Astrocyte (in vitro differentiated cells and primary cell): ENCODE measurements at places on chromosomes 2 and 18. TPM values are rescaled to one million over a fixed set of nuclear protein-coding genes. Genes with fewer than 3 reads are reported as not detected.

The ACOXL gene
- total RNA-seq = 0.12 and 0.23 TPM in 2 replicates

The ERMN gene
- total RNA-seq = 0.14 and 0.82 TPM in 2 replicates

The NCK2 gene
- 61.6 and 62.9 TPM in 2 replicates for total RNA-seq

The NETO1 gene
- total RNA-seq = 18.4 and 19.8 TPM in 2 replicates

The ACTG2 gene
- 298 and 540 TPM in 2 replicates for total RNA-seq

The TIGD1 gene
- 6.5 and 6.7 TPM in 2 replicates for total RNA-seq

The TMEM247 gene
- not detected in 2 replicates for total RNA-seq

The DPP4 gene
- total RNA-seq = 5.3 and 6.7 TPM in 2 replicates

The PAX8 gene
- 0.48 and 1.2 TPM in 2 replicates for total RNA-seq

The QPCT gene
- total RNA-seq = 23.1 and 25.2 TPM in 2 replicates

The TSPYL6 gene
- total RNA-seq = not detected in 2 replicates

The RTP5 gene
- total RNA-seq = not detected in 2 replicates

The CDH7 gene
- 0.43 TPM in 2 replicates for total RNA-seq

The SLC16A14 gene
- 3.5 and 4.2 TPM in 2 replicates for total RNA-seq

The PLB1 gene
- total RNA-seq = 0.98 and 1.9 TPM in 2 replicates

The MTCL1 gene
- 48.6 and 59.3 TPM in 2 replicates for total RNA-seq

The DIPK1C gene
- not detected in 2 replicates for total RNA-seq

The BOLA3 gene
- 42.4 and 48.8 TPM in 2 replicates for total RNA-seq

The GALNT3 gene
- total RNA-seq = 16.4 and 19.9 TPM in 2 replicates

The LGALSL gene
- total RNA-seq = 12.4 and 14.0 TPM in 2 replicates

The REG1B gene
- not detected in 2 replicates for total RNA-seq

The TWSG1 gene
- 44.7 and 48.4 TPM in 2 replicates for total RNA-seq

The KIF5C gene
- 21.0 and 24.3 TPM in 2 replicates for total RNA-seq

The HOXD13 gene
- total RNA-seq = not detected in 2 replicates

The CHMP3 gene
- total RNA-seq = 81.1 and 91.0 TPM in 2 replicates

The PTPN4 gene
- 37.9 and 38.2 TPM in 2 replicates for total RNA-seq

The WDR54 gene
- 14.8 and 17.5 TPM in 2 replicates for total RNA-seq

The FRZB gene
- total RNA-seq = 0.67 and 0.77 TPM in 2 replicates

The GKN2 gene
- not detected in 2 replicates for total RNA-seq

The HS6ST1 gene
- total RNA-seq = 20.5 and 20.9 TPM in 2 replicates

The TMEM185B gene
- 27.9 and 30.8 TPM in 2 replicates for total RNA-seq

The GPR155 gene
- 9.3 and 11.0 TPM in 2 replicates for total RNA-seq

The ABHD1 gene
- total RNA-seq = not detected in 2 replicates

The LIMS3 gene
- 3.2 and 7.1 TPM in 2 replicates for total RNA-seq

The IL1B gene
- total RNA-seq = not detected in 2 replicates
